ENCODE measurements at places on chromosomes 7 and 10.

- no peak for DNase-seq
Observed at GRCh38 chr7:157690058-157690832, 353.4 kb downstream of the DNAJB6 start.

GRCh38 chr10:104120512-104120902, 1.5 kb upstream of the SFR1 start:
- no peak for DNase-seq

GRCh38 chr7:3243256-3243655, 57.8 kb upstream of the SDK1 start:
- no peak for DNase-seq

- no peak for DNase-seq
Observed at GRCh38 chr10:29689001-29689400, 54.2 kb upstream of the SVIL start.

DNA sequence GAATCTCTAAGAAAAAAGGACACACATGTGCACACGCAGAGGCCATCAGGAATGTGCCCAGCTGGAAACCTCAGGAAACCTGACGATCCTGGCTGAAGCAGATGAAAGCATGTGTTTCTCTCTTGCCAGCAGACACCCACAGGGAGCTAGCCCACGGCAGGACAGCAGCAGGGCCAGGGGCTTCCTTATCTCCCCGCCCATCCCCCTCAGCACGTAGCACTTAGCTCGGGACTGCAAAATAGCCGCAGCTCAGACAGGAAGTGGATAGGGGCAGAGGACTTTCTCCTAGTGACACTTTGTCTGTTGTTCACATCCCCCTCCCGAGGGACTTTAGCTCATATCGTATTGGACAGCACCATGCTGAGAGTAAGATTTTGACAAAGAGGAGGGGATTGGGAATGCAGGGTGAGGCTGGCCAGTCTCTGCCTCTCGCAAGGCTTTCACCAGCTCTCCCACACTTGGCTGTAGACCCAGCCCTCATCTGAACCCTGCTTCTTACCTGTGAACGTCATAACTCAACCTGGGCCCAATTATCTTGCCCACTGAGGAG, 63.8 kb downstream of the MKI67 start:
- DNase-seq: no peak

- DNase-seq: no peak
Observed at GRCh38 chr10:73969224-73969841, 28.6 kb upstream of the VCL start.

- no peak for DNase-seq
Observed at GRCh38 chr7:77281780-77282478, 82.3 kb upstream of the FGL2 start.

GRCh38 chr7:33886149-33886623, 19.2 kb upstream of the BMPER start:
- DNase-seq: no peak

- DNase-seq: no peak
Observed at GRCh38 chr10:13099144-13099665, 758 bp upstream of the OPTN start.

GRCh38 chr7:36232555-36232954, 79.5 kb downstream of the EEPD1 start:
- no peak for DNase-seq

GRCh38 chr7:113159746-113160339, 41.5 kb upstream of the SMIM30 start:
- DNase-seq: no peak

- DNase-seq: no peak
Observed at GRCh38 chr7:150969475-150969874, 8.6 kb downstream of the KCNH2 start.

GRCh38 chr10:454860-455259, 234.6 kb downstream of the DIP2C start:
- DNase-seq: no peak

DNA sequence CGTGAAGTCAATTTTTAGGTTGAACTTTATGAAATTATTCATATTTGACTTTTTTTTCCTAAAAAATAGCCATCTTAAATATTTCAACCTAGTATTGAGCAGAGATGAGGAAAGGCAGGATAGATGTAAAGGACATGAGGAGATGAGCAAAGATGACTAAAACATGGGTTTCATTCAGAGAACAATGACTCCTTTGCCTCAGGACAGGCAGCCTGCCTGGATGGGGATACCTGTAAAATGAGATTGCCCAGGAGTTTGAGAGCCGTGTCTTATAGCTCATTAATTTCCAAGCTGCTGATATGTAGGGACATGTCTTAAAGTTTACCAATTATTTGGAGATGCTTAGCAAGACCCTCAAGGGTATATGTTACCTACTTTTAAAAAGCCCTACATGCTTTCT, 243.8 kb upstream of the MDFIC start:
- DNase-seq: no peak

DNA sequence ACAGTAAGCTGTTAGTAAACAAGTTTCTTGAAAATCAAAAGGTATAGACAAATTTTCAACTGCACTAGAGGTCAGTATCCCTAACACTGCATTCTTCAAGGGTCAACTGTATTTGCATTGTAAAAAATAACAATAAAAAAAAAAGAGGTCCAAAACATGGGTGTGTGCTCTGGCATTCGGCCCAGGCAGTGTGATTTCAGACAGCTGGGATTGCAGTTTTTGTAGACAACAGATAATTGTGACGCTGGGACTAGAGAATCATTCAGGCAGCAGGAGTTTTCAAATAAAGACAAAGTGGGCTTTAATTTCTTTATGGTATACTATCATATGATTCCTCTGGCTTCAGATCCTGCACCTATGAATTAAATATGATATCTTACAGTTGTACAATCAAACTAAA, 543.2 kb upstream of the SEMA3D start:
- DNase-seq: no peak

- no peak for DNase-seq
Observed at GRCh38 chr10:60541451-60541850, 151.8 kb upstream of the ANK3 start.

GRCh38 chr10:89745903-89746302, 44.5 kb downstream of the KIF20B start:
- DNase-seq: no peak

All from esophagus squamous epithelium (tissue), 5 donors.